Foreskin melanocyte (primary cell): ENCODE measurements at places on chromosomes 3 and 15.

DNA sequence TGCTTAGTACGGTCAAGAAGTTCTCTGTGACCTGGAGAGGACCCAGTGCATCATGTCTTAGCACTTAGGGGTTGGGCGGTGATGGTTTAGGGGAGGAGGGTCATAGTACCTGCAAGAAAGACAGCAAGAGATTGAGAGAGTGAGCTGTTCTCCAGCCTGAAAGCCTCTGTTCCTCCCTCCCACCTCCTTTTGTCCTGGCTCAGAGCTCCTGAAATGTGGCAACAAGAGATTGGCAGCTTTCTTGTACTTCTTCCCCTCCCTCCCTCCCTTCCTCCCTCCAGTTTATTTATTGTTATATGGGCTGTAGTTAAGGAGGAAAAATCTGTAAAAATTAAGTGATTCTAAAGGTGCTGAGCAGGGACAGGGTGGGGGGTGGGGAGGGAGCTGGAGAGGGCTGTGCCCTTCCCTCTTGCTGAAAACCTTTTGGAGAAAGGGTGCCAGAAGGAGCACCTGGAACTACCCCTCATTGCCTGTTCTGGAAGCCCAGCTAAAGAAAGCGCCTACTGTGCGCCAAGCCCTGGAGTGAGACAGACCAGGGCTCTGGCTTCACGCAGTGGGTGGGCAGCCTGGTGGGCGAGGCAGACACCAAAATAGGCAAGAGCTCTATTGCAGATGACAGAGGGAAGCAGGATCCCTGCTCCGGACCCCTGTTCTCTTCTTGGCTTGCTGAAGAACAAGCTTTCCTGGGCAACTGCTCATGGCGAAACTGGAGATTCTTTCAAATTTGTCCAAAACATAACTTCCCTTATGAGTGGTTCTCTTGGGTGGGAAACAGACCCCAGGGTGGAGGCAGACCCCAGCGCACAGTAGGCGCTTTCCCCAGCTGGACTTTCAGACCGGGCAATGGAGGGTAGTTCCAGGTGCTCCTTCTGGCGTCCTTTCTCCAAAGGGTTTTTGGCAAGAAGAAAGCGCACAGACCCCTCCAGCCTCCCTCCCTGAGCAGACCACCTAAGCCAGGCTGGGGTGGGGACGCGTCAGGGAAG lies 35.6 kb downstream of the LINGO1 start:
- DNase-seq: no peak

DNA sequence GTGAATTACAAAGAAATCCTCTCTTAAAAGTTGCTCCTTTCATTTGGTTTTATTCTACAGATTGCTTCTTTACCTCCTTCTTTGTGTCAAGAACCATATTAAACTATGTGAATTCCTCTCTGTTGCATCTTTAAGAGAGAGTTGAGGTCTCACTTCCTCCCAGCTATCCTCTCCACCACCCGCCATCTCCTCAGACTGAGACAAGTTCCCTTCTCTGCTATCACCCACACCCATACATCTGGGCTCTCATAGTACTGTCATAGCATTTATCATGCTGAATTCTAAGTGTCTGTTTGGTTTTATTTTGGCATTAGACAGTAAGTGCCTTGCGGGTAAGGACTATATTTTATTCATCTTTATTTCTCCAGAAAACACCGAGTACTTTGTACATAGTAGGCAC lies 54.2 kb downstream of the B3GALNT1 start:
- no peak for DNase-seq

DNA sequence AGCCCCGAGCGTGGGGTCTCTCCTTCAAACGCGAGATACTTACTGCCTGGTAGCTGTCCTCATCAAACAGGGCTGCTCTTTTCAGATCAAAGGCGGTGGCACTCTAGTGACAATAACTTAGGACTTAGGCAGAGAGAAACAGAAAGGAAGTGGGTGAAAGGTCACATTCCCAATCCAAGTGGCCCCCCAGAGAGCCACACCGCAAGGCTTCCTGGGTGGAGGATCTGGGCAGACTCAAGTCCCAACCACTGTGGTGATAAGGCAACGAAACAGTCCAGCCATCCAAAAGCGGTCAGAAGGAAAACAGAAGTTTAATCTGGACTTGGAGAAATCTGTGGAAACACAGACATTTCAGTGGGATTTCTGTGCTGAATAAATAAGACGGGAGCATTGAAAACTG lies 227.2 kb downstream of the ADAMTS17 start:
- DNase-seq: no peak

- no peak for DNase-seq
Measured at GRCh38 chr3:138799822-138800221, 34.9 kb downstream of the PIK3CB start.

DNA sequence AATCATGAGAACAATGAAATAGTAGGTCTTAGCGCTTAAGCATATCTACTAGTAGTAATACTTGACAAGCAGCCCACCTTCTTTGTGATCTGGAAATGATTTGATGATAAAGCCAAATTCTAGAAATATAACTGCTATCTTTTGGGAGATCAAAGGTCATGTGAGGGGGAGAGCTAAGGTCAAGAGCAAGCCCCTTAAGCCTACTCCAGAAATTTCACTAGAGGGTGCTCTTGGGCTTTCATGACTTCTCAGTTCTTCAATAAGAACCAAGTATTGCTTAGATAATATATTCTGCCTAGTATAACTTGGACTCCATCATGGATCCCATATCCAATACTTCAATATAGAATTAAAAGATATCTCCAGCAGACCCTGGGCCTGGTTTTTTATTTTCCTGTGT lies 319.6 kb downstream of the ZBTB20 start:
- DNase-seq: peak; percentile 35

DNA sequence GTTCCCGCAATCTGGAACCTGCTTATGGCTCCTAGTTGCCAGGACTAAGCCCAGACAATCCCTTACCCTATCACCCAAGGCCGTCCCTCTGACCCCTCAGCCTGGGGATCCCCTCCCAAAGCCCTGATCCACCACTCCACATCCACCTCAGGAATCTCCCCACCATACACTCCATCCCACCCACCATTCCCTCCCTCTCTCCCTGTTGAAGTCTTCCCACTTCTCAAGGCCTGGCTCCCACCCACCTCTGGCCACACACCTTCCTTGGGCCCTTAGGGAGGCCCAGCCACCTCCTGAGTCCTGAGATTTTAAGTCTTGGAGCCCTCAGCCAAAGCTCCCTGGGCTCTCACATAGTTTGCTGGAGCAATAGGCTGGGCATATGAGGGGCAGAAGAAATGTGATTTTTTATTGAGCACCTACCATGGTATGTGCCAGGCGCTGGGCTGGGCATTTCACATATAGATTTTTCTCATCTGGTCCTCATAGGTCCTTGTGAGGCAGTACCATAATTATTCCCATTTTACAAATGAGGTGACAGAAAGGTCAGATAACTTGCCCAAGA lies 48.1 kb downstream of the HCN4 start:
- no peak for DNase-seq

DNA sequence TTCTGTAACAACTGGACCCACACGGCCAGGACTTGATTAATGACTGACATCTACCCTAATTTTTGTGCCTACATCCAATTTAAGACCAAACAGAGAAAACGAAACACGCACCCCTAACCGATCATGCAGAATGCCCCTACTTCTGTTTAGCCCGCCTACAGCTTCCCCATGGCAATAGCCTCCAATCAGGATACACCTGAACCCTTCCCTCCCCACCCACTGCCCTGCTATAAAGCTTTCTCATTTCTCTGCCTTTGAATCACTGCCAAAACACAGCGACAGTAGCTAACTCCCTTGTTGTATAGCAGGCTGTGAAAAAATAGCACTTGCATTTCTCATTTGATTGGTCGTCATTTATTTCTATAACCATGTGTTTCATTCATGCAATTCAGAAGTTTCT lies 45.2 kb upstream of the DPPA4 start:
- DNase-seq: no peak

DNA sequence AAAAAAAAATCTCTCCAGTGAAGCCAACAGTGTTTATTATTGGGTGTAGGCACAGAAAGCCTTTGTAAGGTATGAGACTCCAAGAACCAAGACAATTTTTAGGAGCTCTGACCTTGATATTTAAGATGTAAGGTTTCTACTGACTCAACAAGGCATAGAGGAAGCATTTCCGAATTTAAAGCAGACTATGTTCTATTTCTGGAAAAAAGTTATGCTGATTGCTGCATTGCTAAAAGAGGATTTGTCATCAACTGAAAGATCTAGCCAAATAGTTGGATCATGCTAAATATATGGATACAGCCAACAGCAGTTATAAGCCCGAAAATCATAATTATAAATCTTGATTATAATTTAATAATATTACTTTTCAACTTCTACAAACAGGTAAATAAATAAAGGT lies 53.3 kb upstream of the MELTF start:
- no peak for DNase-seq

DNA sequence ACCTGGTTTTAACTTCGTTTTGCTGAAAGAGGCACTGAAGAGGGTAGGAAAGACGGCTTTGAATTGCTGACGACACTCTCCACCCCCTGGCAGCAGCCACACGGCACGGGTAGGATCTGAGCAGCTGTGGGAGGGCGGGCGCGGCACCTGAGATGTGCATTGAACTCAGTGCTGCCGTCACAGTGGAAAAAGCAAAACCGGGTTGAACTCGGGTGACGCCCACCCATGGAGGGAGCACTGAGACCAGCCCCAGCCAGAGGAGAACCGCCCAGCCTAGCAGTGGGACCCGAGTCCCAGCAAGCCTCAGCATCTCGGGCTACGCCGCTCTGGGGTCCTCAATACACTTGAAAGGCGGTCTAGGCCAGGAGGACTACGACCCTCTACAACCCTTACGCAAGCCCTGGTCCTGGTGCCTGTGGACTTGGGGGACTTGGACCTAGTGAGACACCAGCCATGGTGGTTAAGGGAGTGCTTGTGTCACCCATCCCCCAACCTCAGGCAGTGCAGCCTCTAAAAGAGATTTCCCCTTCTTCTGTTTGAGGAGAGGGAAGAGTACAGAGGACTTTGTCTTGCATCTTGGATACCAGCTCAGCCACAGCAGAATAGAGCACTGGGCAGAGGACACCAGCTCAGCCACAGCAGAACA lies 50.0 kb upstream of the RPL35A start:
- DNase-seq: no peak

DNA sequence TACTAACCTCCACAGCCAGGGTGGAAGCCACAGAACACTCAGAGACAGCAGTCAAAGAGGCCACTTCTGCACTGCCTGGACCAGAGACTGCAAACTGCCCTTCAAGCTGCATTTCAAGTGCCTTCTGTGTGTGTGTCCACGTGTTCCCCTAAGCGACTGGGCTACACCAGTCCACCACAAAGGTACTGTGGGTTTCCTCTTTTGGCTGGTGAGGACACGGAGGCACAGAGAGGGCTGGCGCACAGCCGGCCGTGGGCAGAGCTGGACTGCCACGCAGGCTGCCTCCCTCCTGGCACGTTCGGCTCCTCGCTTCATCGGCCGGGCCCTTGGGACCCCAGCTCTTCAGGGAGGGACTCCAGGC lies 60.9 kb downstream of the MGLL start:
- no peak for DNase-seq

- DNase-seq: peak; percentile 49
Measured at GRCh38 chr15:49863431-49864224, 242.8 kb downstream of the DTWD1 start.

- DNase-seq: no peak
Measured at GRCh38 chr3:185115371-185115770, 37.5 kb downstream of the C3orf70 start.

- DNase-seq: no peak
Measured at GRCh38 chr15:62287066-62287857, 122.2 kb upstream of the C2CD4B start.

DNA sequence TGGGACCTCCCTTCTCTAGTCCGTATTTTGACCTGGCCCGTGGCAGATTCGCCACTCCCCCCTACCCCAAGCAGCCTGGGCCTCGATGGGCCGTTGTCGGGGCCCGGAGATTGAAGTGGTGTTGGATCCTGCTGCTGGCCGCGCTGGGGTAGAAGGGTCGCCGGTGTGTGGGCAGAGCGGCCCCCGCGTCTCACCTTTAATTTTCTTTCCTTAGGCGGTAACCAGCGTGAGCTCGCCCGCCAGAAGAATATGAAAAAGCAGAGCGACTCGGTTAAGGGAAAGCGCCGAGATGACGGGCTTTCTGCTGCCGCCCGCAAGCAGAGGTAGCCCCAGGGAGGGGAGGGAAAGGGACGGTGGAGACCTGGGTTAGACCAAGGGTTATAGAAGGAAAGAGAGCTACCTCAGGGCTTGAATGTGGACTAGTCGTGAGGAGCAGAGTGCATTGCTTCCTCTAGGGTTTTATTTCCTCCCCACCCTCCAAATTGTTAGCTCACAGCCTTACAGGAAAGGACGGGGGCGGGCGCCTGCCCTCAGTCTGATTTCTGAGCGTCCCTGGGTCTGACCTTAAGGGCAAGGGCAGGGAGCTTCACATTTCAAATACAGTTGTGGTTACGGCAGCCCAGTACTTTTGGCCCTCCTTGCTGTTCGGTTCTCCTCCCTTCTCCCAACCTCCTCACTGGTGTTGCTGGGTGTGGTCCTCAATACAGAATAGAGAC lies 799 bp downstream of the SERF2 start:
- no peak for DNase-seq

GRCh38 chr15:31326875-31327668 lies 437 bp downstream of the KLF13 start:
- DNase-seq: peak; percentile 51

GRCh38 chr15:88799341-88799740 lies 3.9 kb upstream of the ACAN start:
- DNase-seq: no peak

GRCh38 chr3:9397906-9398699 lies 688 bp downstream of the SETD5 start:
- peak; percentile 53 for DNase-seq

DNA sequence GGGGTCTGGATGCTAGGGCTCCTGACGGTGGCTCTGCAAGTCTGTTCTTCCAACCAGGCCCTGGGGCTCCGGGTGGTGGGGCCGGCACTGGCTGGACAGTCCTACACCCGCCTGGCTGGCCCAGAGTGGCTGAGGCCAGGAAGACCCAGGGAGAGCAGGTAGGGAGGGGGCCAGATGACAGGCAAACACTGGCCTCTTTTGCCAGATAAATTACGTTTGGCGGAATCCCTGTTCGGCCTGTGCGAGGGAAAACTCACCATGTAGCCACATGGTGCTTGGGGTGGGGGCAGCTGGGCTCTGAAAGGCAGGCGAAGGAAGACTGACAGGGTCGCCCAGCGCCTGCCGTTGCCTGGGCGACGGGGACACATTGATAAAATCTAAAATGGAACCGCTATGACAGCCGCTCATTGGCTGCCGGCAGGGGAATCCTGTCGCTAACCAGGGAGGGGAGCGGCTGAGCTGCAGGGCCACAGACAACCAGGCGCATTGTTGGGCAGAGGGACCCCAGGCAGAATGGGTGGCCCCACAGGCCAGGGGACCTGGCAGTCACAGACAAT lies 30.4 kb downstream of the IQSEC1 start:
- no peak for DNase-seq
